ENCODE measurements at places on chromosomes 2 and 18.

- DNase-seq: no peak
Measured at GRCh38 chr2:61135510-61135909, 26.5 kb upstream of the C2orf74 start.

DNA sequence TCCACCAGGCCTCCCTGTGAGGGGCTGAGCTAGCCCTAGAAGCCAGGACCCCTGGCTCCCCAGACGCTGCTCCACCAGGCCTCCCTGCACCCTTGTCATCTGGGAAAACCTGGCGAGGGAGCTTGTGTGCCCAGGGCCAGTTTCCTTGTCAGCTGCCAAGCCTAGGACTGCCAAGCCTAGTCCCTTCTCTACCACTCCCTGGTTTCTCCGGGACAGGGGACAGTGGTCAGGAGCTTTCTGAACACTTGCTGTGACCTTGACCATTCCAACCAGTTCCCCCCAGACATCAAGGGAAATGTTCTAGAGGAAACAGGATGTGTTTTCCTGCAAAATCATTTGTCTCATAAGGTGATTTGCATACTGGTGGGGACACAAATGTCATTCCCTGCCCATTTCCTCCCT, 41.3 kb upstream of the MRPL33 start:
- no peak for DNase-seq

GRCh38 chr2:21042958-21043743, 722 bp downstream of the APOB start:
- peak; percentile 87 for DNase-seq

GRCh38 chr2:179222076-179222475, 42.6 kb downstream of the SESTD1 start:
- no peak for DNase-seq

GRCh38 chr2:890791-891190, 59.9 kb upstream of the SNTG2 start:
- no peak for DNase-seq

- no peak for DNase-seq
Measured at GRCh38 chr2:208142240-208142924, 3.6 kb downstream of the CRYGB start.

- no peak for DNase-seq
Measured at GRCh38 chr2:66960161-66960560, 437.0 kb upstream of the ETAA1 start.

All from stomach (tissue), 19 donors.